ENCODE measurements at places on chromosomes 2 and 18.
A peak's percentile ranks its signal among the peaks of the same experiment; 100 is the strongest.

GRCh38 chr2:131105950-131106801, 1.0 kb downstream of the PLEKHB2 start:
- peak; percentile 64 for DNase-seq

GRCh38 chr2:112021781-112022231, 33.3 kb upstream of the TMEM87B start:
- peak; percentile 15 for DNase-seq

DNA sequence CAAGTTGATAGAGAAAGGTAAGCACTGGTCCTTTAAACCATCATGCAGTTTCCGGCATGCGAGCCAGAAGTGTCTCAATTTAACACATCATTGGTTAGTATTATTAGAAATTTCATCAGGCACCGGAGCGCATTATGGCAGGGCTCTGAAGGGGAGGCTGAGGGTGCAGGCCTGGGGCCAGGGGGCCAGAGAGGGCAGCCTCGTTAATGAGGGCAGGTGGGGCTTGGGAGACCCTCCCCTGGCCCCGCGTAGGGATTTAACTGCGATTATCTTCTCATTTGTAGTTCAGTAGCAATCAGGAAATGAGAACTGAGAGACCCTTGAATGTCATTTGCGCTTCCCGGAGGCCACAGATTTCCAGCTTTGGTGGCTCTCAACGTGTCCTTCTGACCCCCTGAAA, 246.4 kb downstream of the KLHL29 start:
- no peak for DNase-seq

DNA sequence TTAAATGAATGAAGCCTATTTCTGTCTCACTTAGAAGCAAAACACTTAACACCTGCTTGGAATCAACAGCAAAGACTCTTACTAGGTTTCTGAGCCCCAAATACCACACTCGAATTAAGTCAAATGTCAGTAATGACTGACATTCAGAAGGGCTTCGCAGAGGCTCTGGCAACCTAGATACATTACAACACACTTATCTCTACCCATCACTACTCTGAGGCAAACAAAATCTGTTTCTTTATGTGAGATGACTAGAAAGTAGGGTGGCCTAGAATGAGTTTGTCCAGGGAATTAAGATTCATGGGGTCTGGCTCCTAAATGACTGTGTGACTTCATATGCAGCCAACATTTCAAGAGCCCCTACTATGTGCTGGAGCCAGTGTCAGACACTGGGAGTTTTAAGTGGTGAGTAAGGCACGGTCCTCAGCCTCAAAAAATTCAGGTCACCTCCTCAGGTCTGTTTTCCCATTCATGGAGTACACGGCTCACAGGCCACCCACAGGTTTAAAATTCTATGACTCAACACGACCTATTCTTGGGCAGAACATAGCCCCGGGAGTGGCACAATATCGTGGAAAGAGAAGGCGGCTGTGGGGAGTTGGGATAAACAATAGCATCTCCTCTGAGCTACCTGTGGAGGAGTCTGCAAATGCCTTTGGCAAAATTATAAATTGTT, 150.3 kb upstream of the ZFP36L2 start:
- no peak for DNase-seq

DNA sequence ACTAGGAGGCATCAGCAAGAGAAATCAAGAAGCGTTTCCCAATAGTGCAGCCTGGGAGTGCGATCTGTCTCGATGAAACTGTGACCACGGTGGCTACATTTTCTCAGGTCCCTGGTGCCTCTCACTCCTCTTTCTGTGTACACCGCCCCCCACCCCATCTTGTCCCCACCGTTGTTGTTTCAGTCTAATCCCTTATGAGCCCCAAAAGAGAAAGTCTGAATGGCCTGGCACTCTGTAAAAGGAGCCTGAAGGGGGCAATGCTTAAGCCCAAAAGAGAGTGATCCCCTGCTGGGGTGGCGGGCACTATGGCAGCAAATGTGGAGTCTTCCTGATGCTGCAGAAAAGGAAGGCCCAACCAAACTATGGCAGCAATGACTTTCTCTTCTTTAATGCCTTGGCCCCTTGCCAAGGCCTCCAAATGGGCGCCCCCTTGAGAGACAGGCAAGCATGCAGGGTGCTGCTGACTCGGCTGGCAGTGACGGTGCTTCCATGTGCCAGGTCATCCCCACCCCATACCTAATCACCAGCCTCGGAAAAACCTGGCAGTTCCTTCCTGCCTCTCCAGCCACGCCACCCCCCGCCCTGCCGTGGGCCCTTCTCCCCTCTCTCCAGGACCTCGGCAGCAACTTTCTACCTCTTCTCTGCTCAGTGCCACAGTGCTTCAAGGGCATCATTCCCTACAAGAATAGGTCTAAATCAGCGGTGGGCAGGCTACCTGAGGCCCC, 123.0 kb downstream of the CYP26B1 start:
- DNase-seq = no peak

DNA sequence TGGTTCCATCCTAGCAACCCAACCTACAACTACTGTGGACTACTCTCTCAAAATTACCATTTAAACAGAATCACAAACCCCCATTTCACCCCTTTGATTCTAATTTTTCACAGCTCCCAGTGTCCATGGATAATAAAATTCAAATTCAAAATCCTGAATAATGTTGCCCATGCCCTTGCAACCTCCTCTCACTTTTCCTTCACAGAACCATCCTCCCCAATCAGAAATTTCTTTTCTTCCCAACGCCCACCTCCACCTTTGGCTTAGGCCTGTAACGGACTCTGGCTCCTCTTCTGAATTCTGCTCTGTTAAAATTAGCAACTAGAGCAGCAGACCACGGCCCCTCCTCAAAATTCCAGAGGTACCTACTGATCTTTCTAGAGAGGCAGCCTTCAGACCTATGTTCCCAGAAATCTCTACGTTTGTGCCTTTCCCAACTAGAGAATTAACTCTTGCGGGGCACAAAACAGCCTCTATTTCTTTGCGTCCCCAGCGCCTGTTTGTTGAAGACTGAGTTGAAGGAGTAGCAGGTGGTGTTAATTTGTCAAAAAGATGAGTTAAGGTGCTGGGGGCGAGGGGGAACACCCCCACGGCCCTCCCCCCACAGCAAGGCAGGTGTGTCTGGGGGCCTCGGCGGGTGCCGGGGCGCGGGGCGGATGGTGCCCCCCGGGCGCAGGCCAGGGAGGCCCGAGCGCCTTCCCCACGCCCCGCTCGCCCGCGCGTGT, 428 bp upstream of the MAP3K20 start:
- DNase-seq = no peak

- DNase-seq = no peak
These were observed 155.6 kb upstream of the LYPD1 start for GRCh38 chr2:132825601-132826000.

GRCh38 chr2:146579147-146579930, 1265.5 kb upstream of the ACVR2A start:
- DNase-seq = no peak

DNA sequence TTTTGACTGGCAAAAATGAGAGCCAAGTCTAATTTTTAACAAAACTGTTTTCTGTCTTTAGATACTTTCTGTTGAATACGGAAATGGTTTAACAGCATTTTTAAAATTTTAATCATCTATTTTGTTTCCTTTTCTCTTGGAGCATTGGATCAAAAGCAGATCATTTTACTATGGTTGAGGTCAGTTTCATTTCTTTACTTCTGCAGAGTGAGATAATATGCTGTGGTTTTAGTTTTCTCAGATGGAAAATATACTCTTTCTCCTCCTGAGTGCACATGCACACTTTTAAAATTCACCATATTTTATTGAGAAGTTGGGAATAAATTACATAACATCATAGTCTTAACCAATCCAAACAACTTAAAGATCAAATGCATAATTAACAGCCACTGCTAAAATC, 283.3 kb downstream of the SLC8A1 start:
- DNase-seq = no peak

DNA sequence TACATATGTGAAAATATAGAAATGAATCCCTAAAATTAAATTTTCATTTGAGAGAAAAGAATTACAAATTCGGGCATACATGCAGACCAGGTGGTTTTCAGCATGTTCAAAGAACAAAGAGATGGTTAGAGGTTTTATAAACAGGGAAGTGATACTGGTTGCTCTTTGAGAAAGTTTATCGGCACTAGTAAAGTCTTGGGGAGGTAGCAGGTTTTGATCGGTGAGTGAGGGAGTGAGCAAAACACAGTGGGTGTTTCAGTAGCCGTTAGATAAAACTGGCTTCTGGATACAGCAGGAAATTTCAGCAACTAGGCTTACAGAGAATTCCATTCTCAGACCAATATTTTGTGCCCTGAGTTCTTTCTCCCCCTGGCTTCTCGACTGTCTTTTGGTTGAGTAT, 51.1 kb downstream of the DSC3 start:
- DNase-seq = no peak

- peak; percentile 27 for DNase-seq
These were observed at the start of gene SP110 for GRCh38 chr2:230219419-230220331. SP110 (minus strand) TSS chr2:230219984; CDS start chr2:230216927, 3,057 bp downstream.

DNA sequence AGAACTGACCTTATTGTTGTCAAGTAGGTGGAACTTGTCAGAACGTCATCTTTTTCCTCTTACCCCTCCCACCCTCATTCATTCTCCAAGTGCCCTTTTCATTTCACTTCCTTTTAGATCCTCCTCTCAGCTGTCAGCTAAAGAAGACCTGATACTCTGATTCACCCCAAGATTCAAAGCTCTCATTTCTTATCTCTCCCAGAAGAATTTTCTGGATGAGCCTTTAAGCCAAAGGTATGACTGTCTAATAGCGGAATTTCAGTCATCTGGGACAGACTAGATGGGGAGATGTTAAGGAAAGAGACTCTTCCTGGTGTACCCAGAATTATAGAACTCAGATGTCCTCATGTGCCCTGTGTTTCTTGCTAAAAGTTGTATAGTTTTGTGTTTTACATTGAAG, 53.9 kb downstream of the TCF7L1 start:
- DNase-seq = no peak

GRCh38 chr2:46226620-46227019, 70.6 kb upstream of the EPAS1 start:
- no peak for DNase-seq

- no peak for DNase-seq
These were observed 25.2 kb downstream of the AAK1 start for GRCh38 chr2:69618362-69618761.

- peak; percentile 77 for DNase-seq
These were observed 64.1 kb downstream of the FBXO15 start for GRCh38 chr18:74083557-74083952.

DNA sequence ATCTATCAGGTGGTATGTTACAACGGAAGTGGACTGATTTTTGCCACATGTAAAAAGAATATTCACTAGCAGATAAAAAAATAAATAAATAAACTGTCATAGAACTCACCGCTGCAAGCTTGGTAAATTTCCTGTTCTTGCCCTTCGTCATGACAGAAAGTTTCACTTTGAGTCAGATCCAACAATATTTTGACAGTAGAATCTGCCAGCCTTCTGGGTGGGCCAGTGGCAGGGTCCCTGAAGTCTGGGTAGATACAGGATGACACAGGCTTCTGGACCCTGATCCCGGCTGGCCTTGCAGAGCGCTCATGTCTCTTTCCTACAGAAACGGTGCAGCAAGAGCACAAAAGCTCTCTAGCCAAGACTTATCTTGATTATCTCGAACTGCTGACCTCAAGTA, 97.8 kb upstream of the PMAIP1 start:
- no peak for DNase-seq

DNA sequence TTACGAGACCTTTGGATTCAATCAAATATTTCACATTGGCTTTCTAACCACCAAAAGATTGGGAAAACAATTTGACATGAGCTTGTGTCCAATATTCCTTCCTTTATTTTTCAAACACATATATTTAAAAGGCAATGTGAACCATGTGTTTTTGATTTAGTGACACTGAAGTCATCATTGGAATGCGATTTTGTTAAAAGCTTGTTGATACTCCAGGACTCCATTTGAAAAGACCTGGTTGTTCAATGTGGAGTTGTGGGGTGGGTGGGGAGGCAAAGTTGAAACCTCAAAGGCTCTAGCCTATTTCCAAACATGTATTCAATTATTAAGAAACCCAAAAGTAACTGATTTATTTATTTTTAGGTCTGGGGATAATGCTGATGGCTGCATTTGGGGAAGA, 114.1 kb upstream of the TRIB2 start:
- DNase-seq = no peak

GRCh38 chr18:2927745-2928144, 80.9 kb downstream of the EMILIN2 start:
- DNase-seq = no peak

GRCh38 chr2:149221002-149221401, 109.4 kb upstream of the LYPD6 start:
- no peak for DNase-seq

- no peak for DNase-seq
These were observed 152.5 kb upstream of the SALL3 start for GRCh38 chr18:78827141-78827540.

GRCh38 chr2:85195956-85196355, 62.8 kb downstream of the TCF7L1 start:
- no peak for DNase-seq

- no peak for DNase-seq
These were observed 95.3 kb downstream of the TMEM247 start for GRCh38 chr2:46574457-46575355.

DNA sequence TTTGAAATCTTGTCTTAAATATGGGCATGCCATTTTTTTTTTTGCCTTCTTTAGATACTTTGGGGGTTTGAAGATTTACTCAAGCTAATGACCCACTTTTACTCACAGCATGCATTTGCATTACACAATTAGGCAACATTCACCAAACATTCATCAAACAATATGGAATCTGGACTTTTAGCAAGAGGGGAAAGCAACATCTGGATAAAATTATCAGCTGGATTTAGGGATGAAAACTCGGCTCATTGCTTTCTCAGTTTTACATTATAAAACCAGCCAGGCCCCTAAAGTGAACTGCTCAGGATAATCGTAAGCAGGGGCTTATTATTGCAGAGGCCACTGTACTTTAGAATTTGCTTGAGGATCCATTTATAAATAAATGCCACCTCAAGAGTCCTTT, 44.7 kb downstream of the SOX11 start:
- no peak for DNase-seq

DNA sequence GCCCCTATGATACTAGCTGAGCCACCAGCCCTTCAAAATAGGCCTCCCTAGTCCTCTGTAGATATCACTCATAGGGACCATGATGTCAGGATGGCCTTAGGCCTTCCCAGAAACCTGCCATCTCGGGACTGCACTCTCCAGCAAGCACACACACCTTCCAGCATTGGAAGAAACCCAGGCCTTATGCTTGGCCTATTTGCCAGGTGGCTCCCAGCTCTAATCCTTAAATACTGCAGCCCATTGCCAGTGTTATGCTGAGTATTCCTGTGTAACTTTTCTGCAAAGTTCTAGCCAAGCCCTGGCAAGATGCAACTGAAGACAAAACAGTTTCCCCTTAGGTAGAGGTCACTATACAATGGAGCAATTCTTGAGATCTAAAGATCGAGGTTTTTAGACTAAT, 316.5 kb downstream of the SETBP1 start:
- no peak for DNase-seq

DNA sequence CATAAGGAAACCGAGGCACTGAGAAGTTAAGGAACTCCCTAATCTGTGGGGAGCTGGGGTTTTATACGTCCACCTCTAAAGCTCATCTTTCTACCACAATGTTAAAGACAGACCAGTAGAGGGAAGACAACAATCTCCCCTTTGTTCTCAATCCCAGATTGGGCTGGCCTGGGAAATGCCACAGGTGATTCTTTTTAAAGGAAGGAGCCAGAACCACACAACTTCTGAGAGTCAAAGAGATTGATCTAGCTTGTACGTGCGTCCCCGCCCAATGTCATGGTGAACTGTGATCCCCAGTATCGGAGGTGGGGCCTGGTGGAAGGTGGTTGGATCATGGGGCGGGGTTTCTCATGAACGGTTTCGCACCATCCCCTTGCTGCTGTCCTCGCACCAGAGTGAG, 81.8 kb upstream of the LCLAT1 start:
- DNase-seq = no peak
